ENCODE measurements at places on chromosomes 11 and 22. TPM values are rescaled to one million over a fixed set of nuclear protein-coding genes. Genes with fewer than 3 reads are reported as not detected.

DNA sequence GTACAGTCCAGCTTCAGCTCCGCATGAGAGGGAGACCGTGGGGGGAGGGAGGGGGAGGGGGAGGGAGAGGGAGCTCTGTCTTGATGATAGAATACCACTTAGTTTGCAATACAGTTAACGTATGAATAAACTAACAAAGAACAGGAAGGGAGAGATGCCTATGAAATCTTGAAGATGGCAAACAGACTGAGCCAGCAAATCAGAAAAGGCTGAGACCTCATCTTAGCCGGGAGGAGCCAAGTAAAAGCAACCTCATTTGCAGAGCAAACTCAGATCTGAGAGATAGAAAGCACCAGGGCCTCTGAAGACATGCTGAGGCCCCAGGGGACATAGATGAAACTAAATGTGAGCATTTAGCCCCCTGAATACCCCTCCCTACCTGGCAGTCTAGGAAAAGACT lies 23.0 kb downstream of the APLP2 start:
- no peak overlapping the region for H3K4me3 ChIP-seq
- H3K36me3 ChIP-seq = no peaks in the 10 kb centered on the region
- H3K27ac ChIP-seq = no peak overlapping the region
- no peak for DNase-seq
- H3K4me1 ChIP-seq = no peaks in the 10 kb centered on the region

DNA sequence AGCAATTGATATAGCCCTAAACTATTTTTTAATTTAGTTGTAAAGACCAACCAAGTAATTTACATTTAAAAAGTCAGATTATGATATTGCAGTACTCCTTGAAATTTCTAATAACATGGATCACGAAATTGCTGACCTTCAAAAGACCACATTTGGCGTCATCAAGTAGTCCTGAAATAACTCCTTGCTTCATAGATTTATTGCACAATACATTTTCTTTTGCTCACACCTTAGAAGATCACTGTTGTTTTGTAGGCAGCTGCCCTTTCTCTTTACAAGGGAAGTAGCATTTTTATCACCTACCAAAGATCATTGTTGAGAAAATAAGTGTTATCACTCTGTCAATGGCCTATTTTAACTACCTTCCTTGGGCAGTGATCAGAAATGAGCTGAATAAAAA lies 815.8 kb downstream of the METTL15 start:
- no peak for DNase-seq
- H3K27me3 ChIP-seq = no peaks in the 10 kb centered on the region
- H3K4me3 ChIP-seq = no peak overlapping the region
- H3K27ac ChIP-seq = no peak overlapping the region

GRCh38 chr11:6204706-6205105 lies 651 bp upstream of the C11orf42 start:
- H3K36me3 ChIP-seq = no peaks in the 10 kb centered on the region
- no peak overlapping the region for H3K27ac ChIP-seq

DNA sequence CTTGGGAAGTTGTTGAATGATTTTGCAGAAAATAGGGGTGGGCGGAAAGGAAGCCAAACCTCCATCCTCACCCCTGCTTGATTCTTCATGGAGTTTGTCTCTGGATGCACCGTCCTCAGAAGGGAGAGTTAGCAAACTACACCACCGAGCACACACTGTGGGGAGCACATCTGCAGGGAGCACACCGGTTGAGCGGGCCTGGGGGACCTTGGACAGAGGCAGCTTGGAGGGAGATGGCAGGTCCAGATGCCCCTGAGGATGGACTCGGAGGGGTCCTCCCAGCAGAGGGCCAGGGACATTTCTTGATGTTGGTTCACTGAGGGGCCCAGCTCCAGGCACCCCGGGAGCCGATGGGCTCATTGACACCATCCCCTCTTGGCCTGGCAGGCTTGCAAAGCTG lies 15.1 kb upstream of the FGF19 start:
- H3K4me1 ChIP-seq = no peaks in the 10 kb centered on the region
- H3K4me3 ChIP-seq = no peak overlapping the region
- DNase-seq = no peak
- no peak overlapping the region for H3K27ac ChIP-seq

- no peak overlapping the region for H3K4me3 ChIP-seq
- no peaks in the 10 kb centered on the region for H3K36me3 ChIP-seq
- H3K27me3 ChIP-seq = no peaks in the 10 kb centered on the region
- H3K27ac ChIP-seq = no peak overlapping the region
- no peak for DNase-seq
- H3K4me1 ChIP-seq = no peaks in the 10 kb centered on the region
Observed at GRCh38 chr11:82930734-82931133, 29.2 kb downstream of the DDIAS start.

- no peaks in the 10 kb centered on the region for H3K4me1 ChIP-seq
- peaks cover 7% of the 10 kb centered on the region for H3K36me3 ChIP-seq
- no peak for DNase-seq
- H3K27ac ChIP-seq = no peak overlapping the region
- H3K4me3 ChIP-seq = no peak overlapping the region
Observed at GRCh38 chr11:118230088-118230487, 5.3 kb upstream of the JAML start.

- no peaks in the 10 kb centered on the region for H3K27me3 ChIP-seq
- no peak overlapping the region for H3K4me3 ChIP-seq
- no peaks in the 10 kb centered on the region for H3K36me3 ChIP-seq
Observed at GRCh38 chr11:94638902-94639373, 71.8 kb downstream of the PIWIL4 start.

DNA sequence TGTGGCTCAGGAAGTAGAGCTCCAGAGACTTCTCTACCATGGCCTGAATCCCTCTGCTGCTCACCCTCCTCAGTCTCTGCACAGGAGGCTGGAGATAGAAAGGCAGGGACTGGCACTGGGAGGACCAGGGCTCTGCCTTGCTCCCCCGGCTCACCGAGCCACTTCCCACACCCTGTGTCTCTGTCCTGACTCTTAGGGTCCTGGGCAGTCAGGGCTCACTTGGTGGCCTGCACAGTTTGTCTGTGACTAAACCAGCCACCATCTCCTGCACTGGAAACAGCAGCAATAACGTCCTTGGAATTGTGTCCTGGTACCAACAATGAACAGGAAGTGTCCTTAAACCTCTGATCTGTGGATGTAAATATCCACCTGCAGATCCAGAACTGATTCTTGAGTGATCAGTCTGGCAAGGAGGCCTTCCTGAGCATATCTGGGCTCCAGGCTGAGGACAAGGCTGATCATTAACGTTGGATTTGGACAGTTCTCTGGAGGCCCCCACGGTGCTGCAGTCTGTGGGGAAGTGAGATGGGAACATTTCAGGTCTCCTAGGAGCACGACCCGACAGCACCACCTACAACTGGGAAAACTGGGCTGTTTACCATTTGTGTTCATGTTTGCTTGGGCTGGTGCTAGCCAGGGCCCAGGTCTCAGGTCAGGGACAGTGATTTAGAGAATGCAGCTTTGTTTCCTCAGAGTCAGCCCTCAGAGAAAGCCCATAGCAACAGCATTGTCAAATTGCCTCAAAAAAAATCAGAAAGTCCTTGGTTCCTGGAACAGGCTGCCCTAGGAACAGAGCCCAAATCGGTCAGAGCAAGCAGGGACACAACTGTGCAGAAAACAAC lies 82.5 kb downstream of the ZNF280B start:
- no peaks in the 10 kb centered on the region for H3K36me3 ChIP-seq
- DNase-seq = no peak
- no peaks in the 10 kb centered on the region for H3K27me3 ChIP-seq
- no peaks in the 10 kb centered on the region for H3K4me1 ChIP-seq
- no peak overlapping the region for H3K4me3 ChIP-seq

Gene CDCA5
- total RNA-seq = 51.7 TPM

Gene ASPHD2
- 4.3 TPM for total RNA-seq
